ENCODE measurements at places on chromosomes 4 and X. TPM values are rescaled to one million over a fixed set of nuclear protein-coding genes. Genes with fewer than 3 reads are reported as not detected.

PDGFC gene
- total RNA-seq = not detected

CENPVL2 gene
- total RNA-seq = not detected

ERCC6L gene
- total RNA-seq = 11.3 TPM

DNA sequence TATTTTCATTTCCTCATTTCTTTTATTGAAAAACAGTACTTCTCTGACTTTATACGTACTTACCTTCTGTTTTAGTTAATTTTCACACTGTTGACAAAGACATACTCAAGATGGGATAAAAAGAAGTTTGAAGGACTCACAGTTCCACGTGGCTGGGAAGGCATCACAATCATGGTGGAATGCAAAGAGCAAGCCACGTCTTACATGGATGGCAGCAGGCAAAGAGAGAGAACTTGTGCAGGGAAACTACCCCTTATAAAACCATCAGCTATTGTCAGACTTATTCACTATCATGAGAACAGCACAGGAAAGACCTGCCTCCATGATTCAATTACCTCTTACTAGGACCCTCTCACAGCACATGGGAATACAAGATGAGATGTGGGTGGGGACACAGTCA is 20.7 kb upstream of the UGT2B15 start:
- DNase-seq = no peak
- no peaks in the 10 kb centered on the region for H3K4me1 ChIP-seq
- H3K27me3 ChIP-seq = no peaks in the 10 kb centered on the region
- no peak overlapping the region for H3K4me3 ChIP-seq
- no peaks in the 10 kb centered on the region for H3K36me3 ChIP-seq

GRCh38 chrX:20507901-20508620 is 241.4 kb upstream of the RPS6KA3 start:
- no peak overlapping the region for H3K27ac ChIP-seq
- H3K4me3 ChIP-seq = no peak overlapping the region
- no peak for DNase-seq
- peaks cover 24% of the 10 kb centered on the region for H3K27me3 ChIP-seq
- no peaks in the 10 kb centered on the region for H3K36me3 ChIP-seq
